ENCODE measurements at places on chromosomes 6 and 20. TPM values are rescaled to one million over a fixed set of nuclear protein-coding genes. Genes with fewer than 3 reads are reported as not detected.

SFTA2 gene
- total RNA-seq = not detected

DNA sequence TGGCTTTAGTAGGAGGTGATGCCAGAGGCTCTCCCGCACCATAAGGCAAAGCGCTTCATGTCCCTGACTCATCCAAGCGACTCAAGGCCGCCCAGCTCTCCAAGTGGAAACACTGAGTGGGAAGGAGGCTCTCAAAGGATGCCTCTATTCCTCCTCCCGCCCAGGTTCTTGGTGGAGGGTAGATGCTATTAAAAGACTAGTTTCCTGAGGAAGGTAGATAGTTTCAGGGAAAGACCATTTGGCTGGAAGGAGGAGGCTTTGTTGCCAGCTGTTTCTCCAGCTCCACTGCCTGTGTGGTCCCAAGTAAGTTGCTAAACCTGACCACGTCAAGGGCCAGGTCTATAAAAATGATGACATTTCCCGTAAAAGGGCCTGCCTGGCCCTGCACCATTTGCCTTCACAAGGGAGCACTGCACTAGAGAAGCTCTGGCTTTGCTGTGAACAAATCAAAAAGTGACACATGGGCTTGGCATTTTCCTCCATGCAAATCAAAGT is 48.2 kb downstream of the GMDS start:
- DNase-seq = no peak

SSTR4 gene
- not detected for total RNA-seq

- no peak for DNase-seq
Observed at GRCh38 chr20:35492352-35492751, 37.0 kb downstream of the CEP250 start.

PRPF6 gene
- 59.1 TPM for total RNA-seq

GRCh38 chr6:123965894-123966293 is 162.2 kb downstream of the NKAIN2 start:
- DNase-seq = no peak

COL11A2 gene
- 0.54 TPM for total RNA-seq

SNTA1 gene
- 15.0 TPM for total RNA-seq

- no peak for DNase-seq
Observed at GRCh38 chr20:48313324-48313723, 514.5 kb downstream of the PREX1 start.

- DNase-seq = no peak
Observed at GRCh38 chr6:291204-291696, 1.0 kb upstream of the DUSP22 start.

- no peak for DNase-seq
Observed at GRCh38 chr6:33547499-33547898, 32.6 kb downstream of the BAK1 start.

RTEL1 gene
- total RNA-seq = 61.1 TPM

DNA sequence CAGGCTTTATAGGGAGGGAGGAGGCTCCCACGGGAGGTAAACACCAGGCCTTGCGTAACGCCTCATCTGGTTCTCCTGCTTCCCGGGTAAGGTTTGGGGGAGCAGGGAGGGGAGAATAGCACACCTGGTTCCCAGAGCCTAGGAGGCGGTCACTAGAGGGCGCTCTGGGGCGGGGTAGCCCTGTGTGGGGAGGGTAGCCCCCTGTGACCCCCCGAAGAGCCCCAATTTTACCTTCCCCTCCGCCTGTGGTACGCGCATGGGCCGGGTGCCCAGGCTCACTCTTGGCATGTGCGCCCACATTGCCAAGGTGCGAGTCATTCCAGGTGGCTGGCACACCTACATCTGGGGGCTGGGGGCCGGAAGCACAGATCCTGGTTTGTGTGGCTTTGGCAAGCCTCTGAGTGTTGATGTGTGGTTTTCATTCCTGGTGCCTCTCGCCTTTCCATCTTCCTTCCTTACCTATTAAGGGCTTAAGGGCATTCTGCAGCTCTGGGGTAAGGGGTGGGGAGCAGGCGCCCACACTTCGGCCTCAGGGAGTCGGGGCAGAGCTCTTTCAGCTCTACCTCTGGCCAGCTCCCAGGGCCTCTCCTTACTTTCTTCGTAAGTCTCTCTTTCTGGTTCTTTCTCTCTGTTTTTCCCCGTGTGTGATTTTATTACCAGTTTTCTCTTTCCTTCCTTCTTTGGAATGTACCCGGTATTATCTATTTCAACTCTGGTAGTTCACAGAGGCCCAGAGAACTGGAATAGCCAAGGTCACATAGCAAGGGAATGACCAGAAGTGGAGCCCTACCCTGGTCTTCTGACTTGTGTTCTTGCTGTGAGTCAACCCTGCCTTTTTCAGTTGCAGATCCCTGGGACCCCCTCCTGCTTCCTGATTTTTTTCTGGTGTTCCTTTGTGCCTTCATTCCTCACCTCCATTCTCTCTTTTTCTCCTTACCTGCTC is 492 bp upstream of the RNF39 start:
- no peak for DNase-seq

GRCh38 chr6:142984386-142984785 is 39.4 kb upstream of the HIVEP2 start:
- no peak for DNase-seq

- no peak for DNase-seq
Observed at GRCh38 chr6:65633501-65633900, 73.5 kb downstream of the EYS start.

DNA sequence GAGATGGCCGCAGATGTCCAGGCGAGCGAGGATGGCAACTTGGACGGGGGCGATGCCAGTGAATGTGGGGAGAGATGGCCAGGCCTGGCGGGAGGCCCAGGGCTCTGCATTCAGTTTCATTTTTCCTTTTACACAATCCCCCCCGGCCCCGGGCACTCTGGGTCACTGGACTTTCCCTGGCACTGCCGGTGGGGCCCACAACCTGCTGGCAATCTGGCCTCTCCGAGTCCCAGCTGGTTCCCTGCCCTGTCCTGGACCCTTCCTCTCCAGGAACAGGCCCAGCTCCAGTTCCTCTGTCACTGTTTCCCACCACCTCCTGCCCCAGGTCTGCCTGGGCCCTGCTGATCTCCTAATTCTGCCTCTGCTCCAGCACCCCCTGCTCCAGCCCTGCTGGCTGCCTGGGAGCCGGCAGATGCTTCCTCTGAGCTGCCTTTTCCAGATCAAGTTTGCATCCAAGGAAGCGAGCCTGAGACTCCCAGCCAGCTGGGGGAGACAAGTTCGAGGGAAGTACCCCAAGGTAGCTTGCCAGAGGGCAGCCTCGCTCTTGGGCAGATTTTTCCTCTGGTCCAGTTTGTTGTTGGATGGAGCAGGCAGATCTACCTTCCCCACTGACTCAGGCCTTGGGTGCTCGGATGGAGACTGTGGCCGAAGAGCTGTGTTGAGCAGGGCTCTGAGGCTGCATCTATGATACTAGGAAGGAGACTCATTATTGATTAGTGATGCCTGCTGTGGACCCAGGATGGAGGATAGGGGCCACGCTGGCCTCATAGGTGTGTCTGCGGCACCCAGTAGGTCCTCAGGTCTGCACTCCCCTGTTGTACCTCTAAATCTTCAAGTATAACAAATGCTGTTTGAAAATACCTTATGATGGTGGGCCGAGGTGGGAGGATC is 83.2 kb downstream of the CEBPB start:
- no peak for DNase-seq
